Right kidney (tissue), 9 donors: ENCODE measurements at places on chromosomes 5 and 9.

DNA sequence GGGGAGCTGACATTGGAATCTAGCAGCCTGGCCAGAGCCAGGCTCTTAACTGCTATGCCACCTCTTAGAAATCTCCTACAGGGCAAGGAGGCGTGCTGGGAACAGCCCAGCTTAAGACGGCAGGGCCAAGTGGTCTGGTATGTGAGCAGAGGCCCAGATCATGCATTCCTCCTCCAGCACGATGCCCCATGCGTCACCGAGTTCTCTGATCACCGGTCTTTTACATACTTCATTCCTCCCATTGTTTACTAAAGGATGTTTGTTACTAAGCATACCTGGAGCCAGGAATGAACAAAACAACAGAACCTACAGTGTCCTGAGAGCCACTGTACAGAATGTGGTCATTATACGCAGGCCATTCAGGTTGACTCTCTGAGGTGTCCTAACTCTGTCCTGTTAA, 73.8 kb downstream of the TRIO start:
- no peak for DNase-seq

DNA sequence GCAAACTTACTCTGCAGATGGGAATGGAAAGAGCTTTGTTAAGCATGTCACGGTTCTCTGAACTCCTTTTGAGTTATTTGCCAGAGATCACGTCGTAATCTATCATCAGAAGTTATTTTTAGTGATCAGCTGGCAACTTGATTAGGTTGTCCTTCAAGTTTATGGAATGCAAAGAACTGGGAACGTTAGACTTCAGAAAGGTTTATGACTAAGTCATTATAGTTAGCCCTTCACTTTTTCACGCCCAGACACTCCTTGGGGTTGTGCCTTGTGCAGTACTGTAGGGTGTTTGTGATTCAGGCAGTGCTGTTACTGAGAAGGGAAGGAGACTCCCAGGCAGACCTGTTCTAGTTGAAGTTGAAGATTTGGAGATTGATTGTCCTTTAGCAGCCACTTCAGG, 26.8 kb upstream of the PHF2 start:
- no peak for DNase-seq

DNA sequence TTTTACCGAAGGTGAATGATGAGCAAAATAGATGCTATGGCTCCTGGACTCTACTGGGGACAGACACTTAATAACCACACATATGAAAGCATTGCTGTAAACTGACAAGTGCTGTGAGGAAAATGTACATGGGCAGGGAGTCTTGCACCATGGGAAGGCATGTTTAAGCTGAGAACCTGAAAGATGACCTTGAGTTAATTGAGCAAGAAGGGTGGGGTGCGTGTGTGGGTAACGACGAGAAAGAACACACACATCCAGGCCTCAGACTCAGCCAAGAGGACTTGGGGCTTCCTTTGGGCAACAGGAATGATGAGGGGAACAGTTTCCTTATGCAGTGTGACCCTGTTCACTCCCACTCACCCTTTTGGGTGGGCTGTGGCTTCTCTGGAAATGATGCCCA, 73.1 kb downstream of the HSPA4 start:
- DNase-seq: no peak

- DNase-seq: no peak
Measured at GRCh38 chr9:77743386-77743785, 95.3 kb upstream of the GNA14 start.

GRCh38 chr9:20447291-20447690, 175.0 kb downstream of the MLLT3 start:
- no peak for DNase-seq

GRCh38 chr5:123753937-123754891, 242.2 kb downstream of the CSNK1G3 start:
- DNase-seq: no peak

DNA sequence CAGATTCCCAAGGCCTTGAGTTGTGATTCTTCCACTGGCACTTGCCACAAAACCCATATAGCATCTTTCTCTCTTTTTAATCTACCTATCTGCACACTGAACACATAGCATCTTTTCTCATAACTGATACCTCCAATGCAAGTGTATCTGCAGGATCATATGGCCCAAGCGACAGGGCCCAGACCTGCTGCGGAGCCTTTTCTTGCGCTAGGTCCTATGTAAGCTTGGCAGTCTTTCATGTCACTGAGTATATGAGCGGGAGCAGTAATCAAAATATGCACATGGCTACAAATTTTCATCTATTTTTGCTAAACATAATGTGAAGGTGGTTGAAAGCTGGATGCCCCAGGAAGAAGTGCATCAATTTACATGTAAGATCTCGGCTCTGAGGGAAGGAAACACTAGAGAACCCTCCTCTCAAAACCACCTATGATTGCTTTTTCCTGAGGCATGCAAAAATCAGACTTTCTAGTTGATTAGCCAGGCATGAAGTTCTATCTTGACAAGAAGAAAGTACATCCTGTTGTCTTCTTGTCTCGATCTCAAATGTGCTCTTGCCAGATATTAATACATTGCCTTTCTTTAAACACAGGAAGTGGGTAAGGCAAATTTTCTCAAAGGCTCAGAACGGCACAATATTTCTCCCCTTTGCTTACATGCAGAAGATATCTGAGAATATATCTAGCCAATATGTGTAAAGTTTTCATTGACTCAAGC, 26.9 kb upstream of the CEMIP2 start:
- no peak for DNase-seq

GRCh38 chr5:36724467-36725332, 118.3 kb downstream of the SLC1A3 start:
- no peak for DNase-seq

GRCh38 chr9:5870691-5871090, 20.0 kb upstream of the MLANA start:
- DNase-seq: no peak
